Activated T-helper 9 cell treated with anti-CD3 and anti-CD28 coated beads, Interleukin-2, amount 50 U/mL, for 16 hours (primary cell): ENCODE measurements at places on chromosomes 2 and 18.

- no peak for DNase-seq
These were observed 329.5 kb downstream of the PAX3 start for GRCh38 chr2:221969087-221969829.

GRCh38 chr2:75344146-75344545 lies 144.8 kb upstream of the TACR1 start:
- no peak for DNase-seq

- DNase-seq = no peak
These were observed 41.3 kb upstream of the CHMP1B start for GRCh38 chr18:11809895-11810294.

- no peak for DNase-seq
These were observed 107.8 kb downstream of the METTL8 start for GRCh38 chr2:171325886-171326585.

- DNase-seq = no peak
These were observed 2.6 kb downstream of the CRYBA2 start for GRCh38 chr2:218990612-218991011.

- DNase-seq = no peak
These were observed 57.4 kb downstream of the FAM168B start for GRCh38 chr2:131035826-131036231.

GRCh38 chr2:103292573-103292972 lies 530.7 kb downstream of the TMEM182 start:
- no peak for DNase-seq

GRCh38 chr18:77857678-77858655 lies 608.3 kb downstream of the GALR1 start:
- DNase-seq = no peak

GRCh38 chr2:18356676-18357075 lies 203.8 kb downstream of the RDH14 start:
- DNase-seq = no peak

DNA sequence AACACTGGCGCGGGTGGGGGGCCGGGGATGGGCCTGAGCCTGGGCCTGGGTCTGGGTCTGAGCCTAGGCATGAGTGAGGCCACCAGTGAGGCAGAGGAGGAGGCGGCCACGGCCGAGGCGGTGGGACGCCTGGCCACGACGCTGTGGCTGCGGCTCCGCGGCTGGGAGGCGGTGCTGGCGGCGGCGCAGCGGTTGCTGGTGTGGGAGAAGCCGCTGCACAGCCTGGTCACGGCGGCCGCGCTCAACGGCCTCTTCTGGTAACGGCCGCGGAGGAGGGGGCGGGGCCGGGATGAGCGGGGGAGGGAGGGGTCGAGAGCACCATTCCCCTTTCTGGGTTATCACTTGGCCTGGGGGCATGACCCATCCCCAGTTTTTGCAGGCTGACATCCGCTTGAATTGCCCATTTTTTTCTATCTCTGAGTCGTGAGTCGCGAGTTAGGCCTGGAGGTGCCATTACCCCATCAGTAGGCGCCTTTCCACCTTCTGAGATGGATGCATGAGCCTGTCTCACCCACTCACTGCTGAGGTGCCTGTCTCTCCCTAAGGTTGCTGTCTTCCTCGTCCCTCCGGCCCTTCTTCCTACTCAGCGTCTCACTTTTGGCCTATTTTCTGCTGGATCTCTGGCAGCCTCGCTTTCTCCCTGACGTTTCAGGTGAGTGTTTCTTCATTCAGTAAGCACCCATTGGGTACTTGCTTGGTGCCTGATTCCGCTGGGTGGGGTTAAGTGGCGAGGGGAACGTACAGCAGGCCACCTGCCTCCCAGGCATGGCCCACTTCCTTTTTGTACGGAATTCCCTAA lies 501 bp downstream of the RETREG2 start:
- DNase-seq = peak; percentile 26

GRCh38 chr18:25739376-25739775 lies 351.0 kb downstream of the SS18 start:
- no peak for DNase-seq

GRCh38 chr2:189116979-189117378 lies 62.6 kb downstream of the COL5A2 start:
- DNase-seq = no peak

GRCh38 chr2:52342458-52342857 lies 1310.5 kb upstream of the NRXN1 start:
- DNase-seq = no peak

- no peak for DNase-seq
These were observed 73.8 kb downstream of the AQP4 start for GRCh38 chr18:26791676-26792075.

- DNase-seq = no peak
These were observed 108.3 kb downstream of the MGAT5 start for GRCh38 chr2:134362152-134362668.

DNA sequence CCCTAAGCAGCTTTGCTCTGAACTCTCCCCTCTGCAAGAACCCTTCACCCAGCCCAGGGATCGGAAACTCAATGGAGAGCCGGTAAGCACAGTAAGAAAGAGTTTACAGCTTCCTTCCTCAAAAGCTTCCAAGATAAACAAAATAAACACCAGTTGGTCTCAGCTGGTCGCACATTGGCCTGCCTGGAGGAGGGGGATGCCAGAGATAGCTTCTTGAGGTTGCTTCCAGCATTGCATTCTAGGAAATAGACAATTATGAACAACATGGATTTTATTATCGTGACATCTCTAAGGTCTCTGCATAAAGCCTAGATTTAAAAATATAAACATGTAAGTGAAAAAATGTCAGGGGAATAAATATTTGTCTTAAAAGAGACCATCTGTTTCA lies 141.5 kb upstream of the PKDCC start:
- DNase-seq = no peak

- DNase-seq = no peak
These were observed 154.2 kb downstream of the DCDC2C start for GRCh38 chr2:3857576-3857975.

DNA sequence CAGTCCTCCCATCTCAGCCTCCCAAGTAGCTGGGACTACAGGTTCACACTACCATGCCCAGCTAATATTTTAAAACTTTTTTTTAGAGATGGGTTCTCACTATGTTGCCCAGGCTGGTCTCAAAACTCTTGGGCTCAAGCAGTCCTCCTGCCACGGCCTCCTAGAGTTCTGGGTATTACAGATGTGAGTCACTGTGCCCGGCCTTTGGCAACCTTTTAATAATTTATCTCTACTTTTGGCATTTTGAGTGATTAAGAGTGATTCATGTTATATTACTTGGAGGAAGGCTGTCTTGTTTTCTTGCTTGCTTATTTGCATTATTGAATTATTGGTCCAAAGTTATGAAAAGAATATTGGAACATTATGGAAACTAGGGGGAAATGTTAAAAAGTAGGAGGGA lies 24.3 kb downstream of the NCOA1 start:
- DNase-seq = no peak

DNA sequence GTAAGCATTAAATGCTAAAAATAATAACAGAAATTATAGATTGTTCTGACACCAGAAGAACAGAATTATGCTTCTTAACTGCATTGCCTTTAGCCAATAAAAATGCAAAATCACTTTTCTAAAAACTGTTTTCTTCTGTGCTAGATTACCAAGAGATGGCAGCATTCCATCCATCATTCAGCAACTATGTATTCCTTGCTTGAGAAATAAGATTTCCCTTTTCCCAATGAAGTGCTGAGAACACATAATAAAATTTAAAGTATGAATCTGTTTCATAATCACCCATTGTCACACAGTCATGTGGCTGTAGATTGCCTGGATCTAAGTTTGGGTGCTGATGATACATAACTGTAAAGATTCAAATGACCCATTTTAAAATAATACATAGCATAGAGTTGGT lies 504.2 kb downstream of the TDRD15 start:
- no peak for DNase-seq

GRCh38 chr18:61127714-61128467 lies 205.3 kb upstream of the CDH20 start:
- no peak for DNase-seq

DNA sequence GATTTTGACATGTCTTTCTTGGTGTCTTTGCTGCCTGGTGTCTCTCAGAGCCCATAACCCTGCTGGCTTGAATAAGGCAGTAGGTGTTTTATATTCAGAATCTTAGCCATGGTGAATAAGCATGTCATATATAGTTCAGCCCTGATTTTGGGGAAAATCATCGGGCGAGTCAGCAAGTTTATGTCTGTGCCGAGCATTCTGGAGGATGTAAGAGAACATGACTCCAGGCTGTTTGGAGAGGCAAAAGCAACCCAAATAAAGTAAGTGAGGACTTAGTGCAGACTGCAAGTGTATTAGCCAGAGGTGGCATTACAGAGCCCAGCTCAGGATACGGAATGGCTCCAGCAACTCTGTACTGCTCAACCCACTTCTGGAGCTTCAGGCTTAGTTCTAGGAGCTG lies 50.3 kb downstream of the TCF7L1 start:
- no peak for DNase-seq

DNA sequence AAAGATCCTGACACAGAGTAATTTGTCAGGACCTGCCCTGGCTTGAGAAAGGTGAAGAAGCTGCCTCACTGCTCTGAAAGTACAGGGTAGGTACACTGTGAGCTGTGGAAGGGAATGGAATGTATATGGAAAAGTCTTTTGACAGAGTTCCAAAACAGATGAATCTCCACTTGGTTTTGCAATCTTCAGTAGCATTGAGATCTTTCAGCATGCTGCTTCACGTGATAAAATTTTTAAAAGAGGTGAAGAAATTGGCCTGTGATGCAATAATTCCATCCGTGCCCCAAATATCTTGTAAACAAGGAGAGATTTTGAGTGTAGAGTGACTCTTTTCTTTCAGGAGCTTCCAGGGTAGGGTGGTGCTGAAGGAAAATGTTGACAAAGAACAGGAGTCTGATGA lies 123.1 kb downstream of the OSR1 start:
- no peak for DNase-seq

DNA sequence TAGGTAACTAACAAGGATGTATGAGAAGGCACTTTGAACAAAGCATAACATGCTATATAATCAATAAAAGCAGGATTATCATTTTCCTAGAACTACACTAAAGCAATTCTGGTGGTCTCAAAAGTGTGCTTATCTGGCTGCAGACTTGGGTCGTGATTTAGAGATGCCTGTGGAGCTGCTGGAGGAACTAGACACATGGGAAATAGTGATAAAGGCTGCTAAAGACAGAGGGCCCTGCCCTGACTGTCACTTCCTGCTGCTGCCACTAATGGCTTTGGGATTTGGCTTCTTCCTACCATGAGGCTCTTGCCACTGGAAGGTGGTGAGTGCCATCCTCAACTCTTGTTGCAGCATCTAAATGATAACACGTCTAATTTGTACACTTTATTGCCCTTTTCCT lies 22.5 kb downstream of the TMEM178A start:
- no peak for DNase-seq

- DNase-seq = no peak
These were observed 106.6 kb upstream of the DDX18 start for GRCh38 chr2:117707874-117708273.

- no peak for DNase-seq
These were observed 34.2 kb downstream of the B4GALT6 start for GRCh38 chr18:31649978-31650719.

DNA sequence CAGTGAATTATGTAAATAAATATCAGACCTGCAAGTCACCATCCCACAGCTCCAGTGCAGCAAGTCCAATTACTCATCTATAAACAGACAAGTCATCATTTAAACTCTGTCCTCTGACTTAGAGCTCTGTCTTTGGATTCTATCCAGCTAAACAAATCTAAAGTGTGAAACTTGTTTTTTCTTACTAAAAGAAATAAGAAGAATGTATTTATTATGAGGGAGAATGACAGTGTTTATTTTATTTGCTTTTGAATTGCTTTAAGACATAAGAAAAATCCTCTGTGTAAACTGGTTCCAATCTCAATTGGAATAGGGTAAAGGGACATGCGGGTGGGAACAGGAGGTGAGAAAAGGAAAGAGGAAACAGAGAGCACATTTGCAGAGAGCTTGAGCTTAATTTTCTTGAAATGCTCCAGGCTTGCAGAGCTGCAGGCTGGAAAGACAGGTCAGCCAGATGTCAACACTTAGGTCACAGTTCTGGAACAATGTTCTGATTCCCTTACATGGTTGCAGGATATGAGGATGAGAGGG lies 355.8 kb downstream of the MEIS1 start:
- no peak for DNase-seq

DNA sequence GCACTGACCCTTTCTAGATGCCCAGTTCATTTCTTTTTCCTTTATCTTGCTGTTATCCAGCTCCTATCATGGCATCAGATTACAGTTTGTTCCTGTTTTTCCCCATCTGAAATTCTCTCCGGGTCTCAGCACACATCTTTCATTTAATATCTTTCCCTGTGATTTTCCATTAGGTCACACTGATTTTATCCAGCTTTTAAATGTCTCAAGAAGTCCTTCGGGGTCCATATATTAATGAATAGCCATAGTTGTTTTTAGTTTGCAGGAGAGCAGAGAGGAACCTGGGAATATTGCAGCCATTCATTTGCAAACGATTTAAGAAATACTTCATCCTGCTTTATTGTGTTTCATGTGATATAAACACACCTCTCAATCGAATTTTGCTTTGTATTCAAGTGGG lies 374.2 kb downstream of the TDRD15 start:
- DNase-seq = no peak

GRCh38 chr18:2883076-2883735 lies 36.4 kb downstream of the EMILIN2 start:
- no peak for DNase-seq

DNA sequence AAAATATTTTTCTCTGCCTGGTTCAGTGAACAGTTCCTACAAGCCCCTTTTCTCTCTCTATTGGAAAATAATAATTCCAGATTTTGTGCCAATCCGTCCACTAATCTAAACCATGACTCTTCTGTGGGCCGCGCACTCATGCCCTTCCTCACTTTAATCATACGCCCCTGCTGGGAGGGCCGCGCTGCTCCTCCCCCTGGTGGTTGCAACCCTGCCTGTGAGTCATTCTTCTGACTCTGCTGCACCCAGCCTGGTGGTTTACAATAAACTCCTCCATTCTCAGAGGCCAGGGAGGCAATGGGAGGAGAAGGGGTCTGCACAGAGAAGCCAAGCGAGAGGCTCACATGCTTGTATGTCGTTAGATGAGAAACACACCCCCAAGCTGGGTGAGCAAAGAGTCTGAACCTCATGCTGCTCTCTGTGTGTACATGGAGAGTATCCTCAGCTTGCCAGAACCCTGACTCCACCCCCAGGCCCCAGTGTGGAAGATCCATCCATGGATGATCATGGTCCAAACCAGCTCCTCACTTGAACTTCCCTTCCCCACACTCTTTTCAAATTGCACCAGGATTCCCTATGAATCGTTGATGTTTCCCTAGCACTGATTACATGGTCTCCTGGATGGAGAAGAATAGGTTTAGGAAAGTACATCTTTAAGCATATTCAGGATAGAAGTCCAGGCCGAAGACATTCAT lies 228.9 kb downstream of the ANKRD30B start:
- DNase-seq = no peak

DNA sequence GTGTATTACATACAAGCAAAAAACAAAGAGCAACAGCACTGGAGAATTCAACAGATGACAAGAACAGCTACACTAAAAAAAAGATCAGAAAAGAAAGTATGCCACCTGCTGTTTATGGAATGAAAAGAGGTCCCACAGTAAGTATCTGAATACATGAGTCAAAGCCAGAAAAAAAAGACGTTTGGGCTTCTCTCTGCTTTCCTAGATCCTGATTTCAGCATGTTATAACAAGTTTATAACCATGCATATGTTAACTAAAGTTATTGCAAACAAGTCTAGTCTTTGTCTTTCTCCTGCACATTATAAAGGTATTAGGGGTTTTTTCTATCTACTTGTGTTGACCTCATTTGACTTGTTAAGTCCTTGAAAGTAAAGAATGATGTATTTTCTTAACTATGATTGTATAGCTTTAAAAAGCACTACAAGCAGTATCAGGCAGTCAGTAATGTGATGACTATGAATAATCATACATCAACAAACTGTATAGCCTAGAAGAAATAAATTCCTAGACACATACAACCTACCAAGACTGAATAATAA lies 108.5 kb upstream of the COL5A2 start:
- no peak for DNase-seq
